Endodermal cell (in vitro differentiated cells): ENCODE measurements at places on chromosomes 2 and 18. TPM values are rescaled to one million over a fixed set of nuclear protein-coding genes. Genes with fewer than 3 reads are reported as not detected.

AQP12B gene
- total RNA-seq = 0.23 TPM in 1 of 3 replicates, not detected in the others

MRO gene
- total RNA-seq = 0.55 to 1.3 TPM (median 0.95 TPM) in 3 replicates

RNU2-63P gene
- total RNA-seq = 4.6 to 12.2 TPM (median 9.9 TPM) in 3 replicates

SCG2 gene
- 0.13 TPM in 1 of 3 replicates, not detected in the others for total RNA-seq

MCEE gene
- total RNA-seq = 9.9 and 10.9 TPM in 2 replicates

GULP1 gene
- total RNA-seq = 15.2 to 18.1 TPM (median 15.3 TPM) in 3 replicates

OTX1 gene
- 11.7 and 12.9 TPM in 2 replicates for total RNA-seq

TRIM43 gene
- not detected in 2 replicates for total RNA-seq
